ENCODE measurements at places on chromosomes 5 and 9.

DNA sequence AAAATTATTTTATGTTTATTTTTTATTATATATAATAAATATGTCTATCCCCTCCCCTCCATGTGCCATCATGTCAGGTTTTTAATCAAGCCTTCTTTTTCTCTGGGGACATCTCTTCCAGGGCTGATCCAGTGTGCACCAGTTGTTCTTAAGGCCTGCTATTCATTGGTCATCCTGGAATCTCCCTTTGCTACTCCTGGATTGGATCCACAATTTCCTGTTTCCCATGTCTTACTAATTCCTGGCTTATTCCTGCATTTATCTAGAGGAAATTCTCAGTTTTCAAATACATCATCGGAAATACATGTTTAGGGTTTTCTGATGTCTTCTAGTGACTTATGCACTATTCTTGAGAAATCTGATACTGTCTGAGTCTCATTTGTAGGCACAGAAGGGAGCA, 56.8 kb downstream of the ANGPTL2 start:
- no peak for DNase-seq

GRCh38 chr5:10863763-10864383, 102.8 kb upstream of the DAP start:
- peak; percentile 35 for DNase-seq

GRCh38 chr9:11144746-11145145, 531.9 kb upstream of the PTPRD start:
- no peak for DNase-seq

- no peak for DNase-seq
Measured at GRCh38 chr9:96419691-96419969, 1.5 kb upstream of the ZNF367 start.

- DNase-seq = no peak
Measured at GRCh38 chr9:1002678-1003077, 26.2 kb downstream of the DMRT3 start.

DNA sequence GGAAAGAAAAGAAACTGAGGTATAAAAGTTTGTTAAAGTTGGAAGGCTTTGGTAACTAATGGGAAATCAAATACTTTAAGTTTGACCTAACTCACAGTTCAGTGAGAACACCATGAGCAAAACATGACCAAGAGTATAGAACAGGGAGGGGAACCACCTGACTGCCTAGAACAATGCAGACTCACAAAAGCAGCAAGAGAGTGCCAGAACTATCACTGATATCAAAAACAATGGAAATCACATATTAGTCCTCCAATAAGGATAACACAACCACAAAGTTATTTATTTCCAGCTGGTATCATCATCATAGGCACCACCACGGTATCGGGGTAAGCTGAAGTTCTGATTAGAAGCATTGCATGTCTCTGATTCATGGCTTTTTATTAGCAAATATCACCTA, 77.5 kb downstream of the TRPM6 start:
- DNase-seq = no peak

GRCh38 chr9:128634111-128634510, 22.5 kb downstream of the DYNC2I2 start:
- DNase-seq = no peak

- DNase-seq = no peak
Measured at GRCh38 chr5:100772548-100772947, 130.5 kb downstream of the ST8SIA4 start.

GRCh38 chr9:88196142-88196790, 58.0 kb upstream of the SPATA31C2 start:
- no peak for DNase-seq

GRCh38 chr5:33479311-33479710, 38.5 kb downstream of the TARS1 start:
- no peak for DNase-seq

- no peak for DNase-seq
Measured at GRCh38 chr9:79769476-79770275, 197.9 kb downstream of the TLE4 start.

GRCh38 chr5:3107156-3107611, 355.7 kb upstream of the IRX2 start:
- DNase-seq = no peak

GRCh38 chr5:38831909-38832308, 13.9 kb upstream of the OSMR start:
- no peak for DNase-seq

DNA sequence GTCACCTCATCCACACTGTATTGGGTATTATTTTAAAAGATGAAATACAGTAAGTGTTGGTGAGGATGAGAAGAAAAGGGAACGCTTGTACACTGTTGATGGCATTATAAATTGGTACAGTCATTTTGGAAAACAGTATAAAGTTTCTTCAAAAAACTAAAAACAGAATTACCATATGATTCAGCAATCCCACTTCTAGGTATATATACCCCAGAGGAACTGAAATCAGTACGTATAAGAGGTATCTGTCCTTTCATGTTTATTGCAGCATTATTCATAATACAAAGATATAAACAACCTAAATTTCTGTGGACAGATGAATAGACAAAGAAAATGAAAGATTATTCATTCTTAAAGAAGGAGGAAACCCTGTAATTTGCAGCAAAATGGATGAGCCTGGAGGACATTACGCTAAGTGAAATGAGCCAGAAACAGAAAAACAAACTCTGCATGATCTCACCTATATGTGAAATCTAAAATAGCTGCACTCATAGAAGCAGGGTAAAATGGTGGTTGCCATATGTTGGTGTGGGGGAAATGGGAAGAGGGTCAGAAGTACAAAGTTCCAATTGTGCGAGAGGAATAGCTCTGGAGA, 191.6 kb downstream of the TRIM36 start:
- DNase-seq = no peak

GRCh38 chr5:5316334-5316733, 106.1 kb upstream of the ICE1 start:
- no peak for DNase-seq

DNA sequence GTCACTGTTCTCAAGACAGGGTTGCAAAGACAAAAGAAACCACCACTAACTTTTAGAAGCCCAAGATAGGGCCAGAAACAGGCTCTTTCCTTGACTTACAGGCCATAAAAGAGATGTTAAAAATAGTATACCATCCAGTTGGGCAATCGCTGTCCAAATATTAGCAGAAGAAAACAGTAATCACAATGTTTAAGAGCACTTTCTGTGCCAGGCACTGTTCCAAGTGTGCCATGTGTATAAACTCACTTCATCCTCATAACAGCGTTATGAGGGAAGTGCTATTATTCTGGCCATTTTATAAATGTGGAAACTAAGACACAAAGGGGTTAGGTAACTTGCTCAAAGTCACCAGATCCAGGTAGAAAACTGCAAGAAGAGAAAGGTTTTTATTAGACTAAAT, 111.7 kb downstream of the KCNN2 start:
- no peak for DNase-seq

GRCh38 chr5:77031891-77032290, 1.7 kb downstream of the AGGF1 start:
- no peak for DNase-seq

- DNase-seq = no peak
Measured at GRCh38 chr5:152606776-152607364, 201.8 kb upstream of the NMUR2 start.

GRCh38 chr9:128365525-128365924, 5.6 kb upstream of the URM1 start:
- no peak for DNase-seq

- DNase-seq = no peak
Measured at GRCh38 chr5:64690417-64691151, at the start of gene SHISAL2B. TSS of gene SHISAL2B (plus strand) at chr5:64690503. CDS start at chr5:64690624, 121 bp downstream.

DNA sequence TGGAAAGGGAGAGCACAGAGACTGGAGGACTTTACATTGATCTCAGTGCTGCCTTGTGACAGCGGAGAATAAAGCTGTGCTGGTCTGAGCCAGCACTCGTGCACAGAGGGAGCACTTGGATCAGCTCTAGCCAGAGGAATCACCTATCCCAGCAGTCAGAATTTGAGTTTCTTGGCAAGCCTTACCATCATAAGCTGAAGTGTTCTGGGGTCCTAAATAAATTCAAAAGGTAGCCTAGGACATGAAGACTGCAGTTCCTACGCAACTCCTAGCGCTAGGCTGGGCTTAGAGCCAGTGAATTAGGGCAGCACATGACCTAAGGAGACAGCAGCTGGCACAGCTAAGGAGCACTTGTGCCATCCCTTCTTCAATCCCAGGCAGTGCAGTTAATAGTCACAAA, 119.5 kb downstream of the HMHB1 start:
- DNase-seq = no peak

- DNase-seq = no peak
Measured at GRCh38 chr5:113495422-113495841, 7.2 kb upstream of the MCC start.

DNA sequence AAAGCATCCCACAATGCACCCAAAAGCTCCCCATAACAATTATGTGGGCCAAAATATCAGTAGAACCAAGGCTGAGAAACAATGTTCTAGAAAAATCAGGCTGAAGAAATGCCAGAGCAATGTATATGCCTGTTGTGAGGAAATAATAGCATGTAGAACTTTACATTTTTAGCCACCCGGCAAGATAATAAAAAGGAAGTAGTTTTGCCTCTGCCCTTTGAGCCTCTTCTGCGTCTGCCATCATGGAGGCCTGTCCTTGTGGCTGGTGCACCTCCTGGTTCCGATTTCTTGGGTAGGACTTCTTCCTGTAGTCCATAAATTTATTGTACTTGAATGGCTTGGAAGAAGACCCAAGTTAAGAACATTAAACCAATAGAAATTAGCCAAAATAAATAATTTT, 38.9 kb upstream of the TNFAIP8 start:
- no peak for DNase-seq

DNA sequence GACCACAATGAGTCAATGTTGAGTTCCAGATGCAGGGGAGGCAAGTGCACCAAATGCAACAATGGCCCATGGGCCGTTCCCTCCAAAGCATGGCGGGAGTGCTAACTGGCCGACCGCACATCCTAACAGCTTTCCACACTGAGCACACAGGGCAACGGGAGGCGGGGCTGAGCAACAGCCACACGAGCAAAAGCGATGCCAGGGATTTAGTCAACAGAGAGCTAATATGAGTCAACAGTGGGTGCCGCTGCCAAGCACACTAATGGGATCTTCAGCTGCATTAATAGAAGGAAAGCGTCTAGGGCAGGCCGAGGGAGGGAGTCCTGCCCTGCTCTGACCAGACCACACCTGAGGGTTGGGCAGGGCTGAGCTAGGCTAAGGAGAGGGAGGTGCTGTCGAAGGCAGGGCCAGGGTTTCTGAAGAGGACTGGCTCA, 4.6 kb downstream of the EPB41L4B start:
- DNase-seq = no peak

DNA sequence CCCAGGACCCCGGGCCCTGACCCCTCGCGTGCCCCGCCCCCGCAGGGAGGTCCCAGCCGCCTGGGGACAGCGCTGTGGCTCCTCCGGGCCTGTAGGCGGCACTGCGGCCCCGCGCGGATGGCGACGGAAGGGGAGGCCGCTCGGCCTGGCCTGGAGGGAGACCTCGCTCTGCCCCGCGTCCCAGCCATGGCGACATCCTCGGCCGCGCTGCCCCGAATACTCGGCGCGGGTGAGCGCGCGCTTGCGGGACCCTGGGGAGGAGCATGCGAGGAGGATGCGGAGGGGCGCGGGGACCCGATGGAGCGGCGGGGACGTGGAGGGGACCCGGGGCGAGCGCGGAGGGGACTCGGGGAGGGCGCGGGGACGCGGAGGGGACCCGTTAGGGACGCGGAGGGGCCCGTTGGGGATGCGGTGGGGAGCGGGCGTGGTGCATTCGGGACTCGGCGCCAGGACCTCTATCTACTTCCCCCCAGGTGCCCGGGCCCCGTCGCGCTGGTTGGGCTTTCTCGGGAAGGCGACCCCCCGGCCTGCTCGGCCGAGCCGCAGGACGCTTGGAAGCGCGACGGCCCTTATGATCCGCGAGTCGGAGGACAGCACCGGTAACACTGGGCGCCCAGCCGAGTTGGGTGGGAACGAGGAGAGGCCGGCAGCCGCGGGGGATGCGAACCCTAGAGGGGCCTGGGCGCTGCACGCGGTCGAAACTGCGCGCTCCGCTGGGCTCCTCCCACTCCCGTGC, at the start of gene MRPS2:
TSS of gene MRPS2 (plus strand) at position 158 of the 736 bp plus-strand sequence. CDS start at position 187, 29 bp downstream.
- peak; percentile 76 for DNase-seq

- no peak for DNase-seq
Measured at GRCh38 chr9:110440796-110441195, 103.1 kb upstream of the TXNDC8 start.

DNA sequence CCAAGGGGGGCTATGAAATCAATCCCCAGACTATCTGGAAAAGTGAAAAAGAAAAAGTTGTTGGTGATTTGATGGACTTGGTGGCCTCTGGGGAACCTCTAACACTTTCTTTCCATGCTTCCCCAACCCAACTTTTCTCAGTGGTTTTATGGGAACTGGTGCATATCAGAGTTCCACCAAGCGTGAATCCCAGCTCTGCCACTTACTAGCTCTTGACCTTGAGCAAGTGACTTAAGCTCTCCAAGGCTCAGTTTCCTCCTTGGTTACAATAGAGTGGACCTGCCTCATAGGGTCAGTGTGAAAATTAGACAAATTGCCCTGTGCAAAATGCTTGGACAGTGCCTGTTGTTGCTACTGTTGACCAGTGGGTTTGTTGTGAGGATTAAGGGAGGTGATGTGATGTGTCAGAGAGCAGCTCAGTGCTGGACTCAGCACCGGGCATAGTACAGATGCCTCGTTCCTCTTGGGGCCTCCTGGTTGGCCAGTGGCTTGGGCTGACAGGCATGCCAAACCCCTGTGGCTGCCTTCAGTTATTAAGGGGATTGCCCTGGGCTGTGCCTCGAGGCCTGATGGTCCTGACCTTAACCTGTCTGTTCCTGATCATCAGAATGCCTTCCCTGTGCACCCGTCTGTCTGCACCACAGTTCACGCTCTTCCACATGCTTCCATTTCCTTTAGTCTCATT, 49.3 kb downstream of the COL15A1 start:
- no peak for DNase-seq

DNA sequence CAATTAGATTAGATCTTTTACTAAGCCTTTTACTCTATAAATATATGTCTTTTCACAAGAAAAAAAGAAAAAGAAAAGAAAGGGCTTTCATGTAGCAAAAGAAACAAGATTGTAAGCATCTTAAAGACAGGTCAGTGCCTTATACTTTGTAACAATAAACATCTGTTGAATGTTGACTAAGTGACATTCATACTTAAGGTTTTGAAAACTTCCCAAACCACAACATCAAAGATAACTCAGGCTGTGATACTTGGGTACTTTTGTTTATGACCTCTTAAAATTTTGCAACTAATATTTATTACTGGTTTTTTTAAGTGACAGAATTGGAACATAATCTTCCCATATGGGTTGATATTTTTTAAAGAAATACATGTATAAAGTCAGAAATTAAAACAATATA, 7.4 kb downstream of the GRAMD2B start:
- DNase-seq = no peak

DNA sequence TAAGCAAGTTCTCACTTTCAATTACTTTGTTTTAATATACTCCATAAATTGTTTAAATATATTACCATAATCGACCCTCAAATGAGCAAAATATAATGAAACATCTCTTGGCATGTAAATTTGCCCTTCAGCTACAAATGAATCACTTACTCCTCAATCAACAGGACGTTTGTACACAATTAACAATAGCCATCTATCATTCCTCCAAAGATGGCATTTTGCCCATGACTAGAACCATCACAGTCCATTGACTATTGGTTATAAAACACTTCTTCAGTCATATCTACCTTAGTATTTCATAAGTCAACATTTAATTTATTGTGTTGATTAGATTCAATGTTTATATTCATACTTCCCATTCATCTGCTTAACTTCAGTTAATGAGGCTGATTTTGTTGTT, 127.2 kb downstream of the CTNND2 start:
- DNase-seq = no peak
